Stimulated activated memory B cell treated with anti-CD40 and anti-IgM and Interleukin-4, amounts not matched to agents 10 μg/mL and 1 μg/mL and 100 μg/mL, for 72 hours (primary cell): ENCODE measurements at places on chromosomes 7 and 10.

DNA sequence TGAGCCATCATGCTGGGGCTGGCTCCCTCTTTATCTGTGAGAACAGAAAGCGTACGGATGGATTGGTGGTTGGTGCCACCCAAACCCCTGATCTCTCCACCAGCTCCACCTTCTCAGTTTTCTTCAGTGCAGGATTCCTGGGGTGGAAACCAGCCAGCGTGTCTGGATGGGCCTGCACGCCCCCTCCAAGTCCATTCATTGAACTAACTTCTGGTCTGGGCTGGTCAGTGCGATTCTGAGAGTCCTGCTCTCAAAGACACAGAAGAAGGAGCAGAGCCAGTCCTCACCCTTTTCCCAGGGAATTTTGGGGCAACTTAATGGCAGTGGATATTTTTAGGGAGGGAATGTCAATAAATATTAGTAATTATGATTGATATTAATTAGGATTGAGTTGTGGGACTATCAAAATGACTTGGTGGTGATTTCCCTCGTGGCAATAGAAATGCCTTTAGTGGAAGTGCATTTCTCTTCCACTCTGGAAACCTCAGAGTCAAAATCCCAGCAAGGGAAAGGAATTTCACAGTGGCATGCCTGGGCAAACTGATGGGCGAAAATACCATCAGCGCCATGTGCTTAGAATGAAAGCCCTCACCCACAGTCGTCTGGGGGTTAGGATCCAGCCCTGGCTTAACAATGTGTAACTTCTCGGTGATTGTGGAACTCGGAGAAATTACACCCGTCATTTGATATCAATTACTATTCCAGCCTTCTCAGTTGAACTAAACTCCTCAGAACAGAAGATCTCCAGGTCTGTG, 69.3 kb upstream of the EEPD1 start:
- ATAC-seq = no peak
- no peak overlapping the region for H3K27ac ChIP-seq
- no peaks in the 10 kb centered on the region for H3K4me1 ChIP-seq
- H3K27me3 ChIP-seq = peaks cover 20% of the 10 kb centered on the region
- no peaks in the 10 kb centered on the region for H3K36me3 ChIP-seq
- H3K4me3 ChIP-seq = no peak overlapping the region

DNA sequence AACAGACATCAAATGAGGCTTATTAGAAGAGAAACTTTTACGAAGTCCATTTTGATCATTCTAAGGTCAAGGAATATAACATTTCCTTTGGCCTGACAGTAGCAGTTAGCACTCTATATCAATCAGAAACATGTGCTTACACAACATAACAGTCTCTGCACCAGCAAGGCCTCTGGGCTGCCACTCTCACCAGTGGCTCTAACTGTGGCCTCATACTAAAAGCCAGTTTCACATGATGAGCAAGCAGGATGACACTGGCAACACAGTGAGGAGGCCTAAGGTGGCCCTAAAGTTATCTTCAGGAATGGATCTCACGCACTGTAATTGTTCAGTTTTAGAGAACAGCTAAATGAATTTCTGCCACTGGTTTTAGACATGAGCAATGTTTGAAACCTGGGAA, 126.8 kb downstream of the COBL start:
- no peak overlapping the region for H3K27ac ChIP-seq
- ATAC-seq = no peak
- H3K27me3 ChIP-seq = no peaks in the 10 kb centered on the region
- H3K36me3 ChIP-seq = no peaks in the 10 kb centered on the region
- H3K4me1 ChIP-seq = no peaks in the 10 kb centered on the region
- H3K4me3 ChIP-seq = no peak overlapping the region

GRCh38 chr10:74293686-74294371, 142.8 kb downstream of the ADK start:
- H3K27ac ChIP-seq = no peak overlapping the region
- H3K36me3 ChIP-seq = peaks cover 6% of the 10 kb centered on the region
- H3K27me3 ChIP-seq = no peaks in the 10 kb centered on the region
- H3K4me3 ChIP-seq = no peak overlapping the region

GRCh38 chr7:113010377-113010776, 76.2 kb downstream of the GPR85 start:
- no peak overlapping the region for H3K4me3 ChIP-seq
- no peaks in the 10 kb centered on the region for H3K27me3 ChIP-seq
- no peaks in the 10 kb centered on the region for H3K4me1 ChIP-seq
- H3K27ac ChIP-seq = no peak overlapping the region
- ATAC-seq = no peak

DNA sequence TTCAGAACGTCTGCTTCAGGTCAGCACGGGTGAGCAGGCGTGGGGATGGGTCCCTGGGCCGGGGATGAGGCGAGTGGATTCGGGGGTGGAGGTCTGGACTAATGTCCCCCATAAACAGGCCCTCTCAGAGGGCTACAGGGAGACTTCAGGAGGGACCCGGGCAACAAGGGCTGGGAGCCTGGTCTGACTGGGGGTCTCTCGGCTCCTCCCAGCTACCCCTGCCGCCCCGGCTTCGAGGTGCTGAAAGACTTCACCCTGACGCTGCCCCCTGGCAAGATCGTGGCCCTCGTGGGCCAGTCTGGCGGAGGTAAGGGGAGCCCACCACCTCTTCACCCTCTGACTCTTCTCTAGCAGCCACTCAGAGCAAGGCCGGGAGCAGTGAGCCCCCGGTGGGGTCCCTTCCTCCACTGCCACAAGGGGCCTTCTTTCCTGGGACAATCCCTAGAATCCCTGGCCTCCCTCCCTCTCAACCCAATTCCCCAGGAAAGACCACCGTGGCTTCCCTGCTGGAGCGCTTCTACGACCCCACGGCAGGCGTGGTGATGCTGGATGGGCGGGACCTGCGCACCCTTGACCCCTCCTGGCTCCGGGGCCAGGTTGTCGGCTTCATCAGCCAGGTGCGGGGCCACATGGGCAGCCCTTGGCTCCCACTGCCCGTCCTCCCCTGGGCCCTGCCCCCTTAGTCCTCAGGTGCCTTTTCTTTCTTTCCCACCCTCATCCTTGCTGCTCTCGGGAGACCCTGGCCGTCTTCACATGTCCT, 7.5 kb upstream of the ASIC3 start:
- no peak for ATAC-seq
- H3K4me1 ChIP-seq = peaks cover 17% of the 10 kb centered on the region
- no peak overlapping the region for H3K4me3 ChIP-seq
- no peak overlapping the region for H3K27ac ChIP-seq
- peaks cover 24% of the 10 kb centered on the region for H3K36me3 ChIP-seq

- no peaks in the 10 kb centered on the region for H3K36me3 ChIP-seq
- no peak for ATAC-seq
- H3K27ac ChIP-seq = no peak overlapping the region
- peaks cover 11% of the 10 kb centered on the region for H3K4me1 ChIP-seq
- H3K27me3 ChIP-seq = no peaks in the 10 kb centered on the region
- no peak overlapping the region for H3K4me3 ChIP-seq
Measured at GRCh38 chr10:112332022-112332421, 41.9 kb upstream of the ACSL5 start.

DNA sequence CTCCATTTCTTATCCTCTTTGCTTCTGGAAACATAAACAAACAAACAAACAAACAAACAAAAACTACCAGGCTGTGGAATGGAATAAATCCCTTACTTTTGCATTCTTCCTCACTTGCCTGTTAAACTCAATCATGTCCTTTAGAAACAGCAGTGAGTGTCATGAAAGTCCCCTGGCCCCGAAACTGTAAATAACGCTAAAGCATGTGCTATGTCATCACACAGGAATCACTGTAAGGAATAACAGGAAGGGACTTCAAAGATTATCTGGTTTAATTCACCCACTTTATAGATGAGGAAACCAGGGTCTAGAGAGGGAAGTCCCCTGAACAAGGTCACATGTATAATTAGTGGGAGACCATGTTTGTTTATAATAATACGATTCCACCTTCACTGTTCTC, 159.4 kb upstream of the MEOX2 start:
- no peak for ATAC-seq
- no peak overlapping the region for H3K27ac ChIP-seq
- H3K36me3 ChIP-seq = no peaks in the 10 kb centered on the region
- no peaks in the 10 kb centered on the region for H3K4me1 ChIP-seq
- no peak overlapping the region for H3K4me3 ChIP-seq
- no peaks in the 10 kb centered on the region for H3K27me3 ChIP-seq
